ENCODE measurements at places on chromosomes 1 and 21.

DNA sequence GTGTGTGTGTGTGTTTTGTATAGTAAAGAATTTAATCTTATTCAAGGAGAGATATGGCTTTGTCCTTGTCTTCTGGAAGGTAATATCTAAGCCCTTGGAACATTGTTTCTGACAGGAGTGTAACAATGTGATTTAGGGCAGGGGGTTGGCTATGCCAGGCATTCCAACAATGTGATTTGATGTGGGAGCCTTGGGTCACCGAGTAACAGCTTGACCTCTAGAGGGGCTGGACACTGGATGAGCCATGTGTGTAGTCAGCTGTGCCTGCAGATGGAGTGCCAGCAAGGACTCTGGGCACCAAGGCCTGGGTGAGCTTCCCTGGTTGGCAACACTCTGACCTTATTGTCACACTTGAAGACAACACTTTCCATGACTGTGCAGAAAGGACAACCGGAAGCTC, 336.1 kb upstream of the ZP4 start:
- no peak for DNase-seq

DNA sequence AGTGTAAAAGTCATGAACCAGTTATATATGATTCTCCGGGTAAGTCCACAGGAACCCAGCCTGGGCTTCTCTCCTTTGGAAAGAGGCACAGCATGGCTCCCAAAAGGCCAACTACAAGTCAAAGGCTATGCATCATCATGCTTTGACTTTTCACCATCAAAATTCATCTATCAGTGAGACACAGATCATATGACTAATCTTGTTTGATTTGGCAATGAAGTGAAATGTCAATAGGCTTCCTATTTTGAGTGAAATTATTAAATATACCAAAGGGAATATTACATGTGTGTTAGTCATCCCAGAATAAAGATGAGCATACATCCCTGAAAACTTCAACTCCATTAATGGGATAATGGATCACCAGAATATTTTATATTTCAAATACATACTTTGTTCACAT, 83.5 kb upstream of the ADGRL2 start:
- DNase-seq = no peak

- no peak for DNase-seq
Measured at GRCh38 chr1:206699000-206699586, 14.4 kb downstream of the MAPKAPK2 start.

GRCh38 chr1:111597426-111597825, 22.2 kb upstream of the RAP1A start:
- no peak for DNase-seq

- DNase-seq = no peak
Measured at GRCh38 chr21:17711896-17712295, 99.2 kb upstream of the BTG3 start.

DNA sequence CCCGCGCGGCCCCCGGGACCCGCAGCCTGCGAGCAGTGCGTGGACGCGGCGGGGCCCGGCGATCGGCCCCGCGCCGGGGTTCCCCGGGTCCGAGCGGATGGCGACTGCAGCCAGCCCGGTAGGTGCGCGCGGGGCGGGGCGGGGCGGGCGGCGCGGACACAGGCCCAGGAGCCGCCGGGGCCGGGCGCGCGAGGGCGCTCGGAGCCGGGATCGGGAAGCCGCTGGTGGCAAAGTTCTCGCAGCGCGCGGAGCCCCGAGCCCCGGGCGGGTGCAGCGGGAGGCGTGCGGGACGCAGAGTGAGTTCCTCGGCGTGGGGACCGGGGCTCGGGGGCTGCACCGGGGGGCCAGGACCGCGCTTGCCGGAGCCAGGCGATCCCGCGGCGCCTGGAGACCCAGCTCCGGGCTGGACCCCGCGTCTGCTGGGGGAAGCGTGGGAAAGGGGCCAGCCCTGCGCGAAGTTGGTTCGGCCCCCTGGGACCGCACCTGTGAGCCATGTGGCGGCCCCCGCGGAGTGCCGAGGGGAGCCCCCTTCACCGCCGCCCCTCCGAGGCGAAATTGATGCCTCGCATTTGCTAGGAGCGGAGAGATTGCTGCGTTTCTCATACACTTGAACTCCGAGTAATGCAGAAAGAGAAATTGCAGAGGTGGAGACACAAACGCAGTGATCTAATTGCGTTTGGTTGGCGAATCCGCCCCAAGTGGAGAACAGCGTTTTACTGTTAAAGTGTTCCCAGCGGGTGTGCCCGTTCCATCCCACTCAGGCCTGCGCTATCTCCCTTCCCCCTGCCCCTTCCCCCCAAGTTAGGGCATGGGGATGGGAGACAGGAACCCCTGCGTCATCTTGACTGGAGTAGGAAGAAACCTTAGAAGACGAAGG, 228.9 kb upstream of the TMEM51 start:
- no peak for DNase-seq

DNA sequence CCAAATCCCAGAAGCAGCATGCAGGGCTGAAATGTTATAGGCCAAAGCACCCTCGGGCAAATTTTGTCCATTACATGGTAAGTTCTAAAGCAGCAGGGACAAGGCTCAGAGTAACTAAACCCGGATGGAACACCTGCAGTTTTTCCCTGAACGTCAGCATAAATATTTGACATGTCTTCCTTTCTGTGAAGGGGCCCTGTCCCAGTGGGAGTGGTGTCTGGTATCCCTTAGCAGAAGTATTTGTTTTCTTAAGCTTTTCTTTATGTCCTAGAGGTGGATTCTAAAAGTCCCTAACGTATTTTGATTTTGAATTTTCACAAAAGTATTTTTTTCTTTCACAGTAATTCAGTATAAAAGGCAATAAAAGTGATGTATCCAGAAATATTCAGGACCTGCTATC, 223.9 kb downstream of the ST6GALNAC3 start:
- no peak for DNase-seq

DNA sequence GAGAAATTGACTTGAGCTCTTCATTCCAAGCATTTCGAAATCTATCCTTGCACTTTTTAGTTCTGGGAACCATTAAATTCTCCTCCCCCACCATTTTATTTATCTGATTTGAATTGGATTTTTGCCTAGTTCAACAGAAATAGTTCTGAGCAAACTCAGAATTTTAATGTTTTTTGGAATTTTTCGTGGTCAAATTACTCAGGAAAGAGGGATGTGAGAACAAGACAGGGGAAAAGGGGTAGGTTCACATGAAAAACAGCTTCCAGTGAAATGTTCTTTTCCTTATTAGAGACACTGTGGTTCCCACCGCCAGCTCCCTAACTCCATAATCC, 5.7 kb upstream of the ZNF697 start:
- DNase-seq = no peak

DNA sequence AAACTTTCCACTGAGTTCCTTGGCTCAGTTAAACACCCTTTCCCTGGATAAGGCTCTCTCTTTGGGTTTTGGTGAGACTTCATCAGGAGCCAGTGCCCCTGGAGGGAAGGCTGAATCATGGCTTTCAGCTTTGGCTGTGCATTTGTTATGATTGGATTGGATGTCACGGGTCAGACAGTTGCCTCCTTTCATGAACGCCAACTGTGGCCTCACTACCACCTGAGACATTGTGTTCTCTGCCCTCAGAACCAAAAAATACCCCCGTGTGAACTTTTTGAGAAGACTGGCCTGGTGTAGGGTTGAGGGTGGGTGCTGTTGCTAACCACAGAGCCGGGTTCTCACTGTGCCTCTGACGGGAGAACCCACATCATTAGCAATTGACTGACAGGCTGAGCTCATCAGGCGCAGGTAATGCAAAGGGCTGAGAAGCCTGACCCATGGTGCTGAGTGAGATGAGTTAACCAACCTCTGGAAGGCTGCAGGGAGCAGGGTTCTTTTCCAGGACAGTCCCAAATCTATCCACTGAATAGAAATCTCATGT, 65.6 kb downstream of the HHAT start:
- DNase-seq = no peak

DNA sequence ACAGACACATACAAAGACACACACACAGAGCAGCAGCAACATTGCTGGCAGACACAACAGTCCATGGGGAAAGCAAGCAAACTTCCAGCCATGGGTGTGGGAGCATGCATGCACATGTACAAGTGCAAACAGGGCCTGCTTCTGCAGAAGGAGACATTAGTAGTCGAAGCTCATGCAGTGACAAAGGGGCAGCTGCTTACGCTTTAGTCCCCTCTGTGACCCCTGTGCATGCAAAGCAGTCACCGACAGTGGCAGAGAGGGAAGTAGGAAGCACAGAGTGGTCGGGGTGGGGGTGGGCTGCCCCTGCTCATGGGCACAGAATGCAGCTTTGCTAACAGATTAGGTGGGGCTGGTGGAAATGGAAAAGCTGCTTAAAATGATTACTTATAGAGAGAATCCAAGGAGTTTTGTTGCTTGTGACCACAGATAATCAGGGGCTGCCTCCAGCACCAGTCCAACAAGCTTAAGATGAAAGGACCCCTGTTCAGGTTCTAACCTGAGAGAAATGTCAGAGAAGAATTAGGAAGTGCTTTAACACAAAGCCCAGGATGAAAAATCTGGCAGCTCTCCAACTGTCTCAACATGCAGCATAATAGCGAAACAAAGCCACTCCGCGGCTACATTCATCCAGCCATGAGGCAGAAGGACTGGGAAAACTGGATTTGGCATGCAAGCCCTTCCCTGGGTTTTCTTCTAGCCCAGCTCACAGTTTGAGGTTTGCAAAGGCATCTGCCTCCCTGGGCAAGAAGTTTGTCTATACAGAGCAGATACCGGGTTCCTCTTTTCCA, 378.9 kb downstream of the KCNH1 start:
- DNase-seq = no peak

- DNase-seq = no peak
Measured at GRCh38 chr1:246078126-246078887, 428.8 kb downstream of the SMYD3 start.

DNA sequence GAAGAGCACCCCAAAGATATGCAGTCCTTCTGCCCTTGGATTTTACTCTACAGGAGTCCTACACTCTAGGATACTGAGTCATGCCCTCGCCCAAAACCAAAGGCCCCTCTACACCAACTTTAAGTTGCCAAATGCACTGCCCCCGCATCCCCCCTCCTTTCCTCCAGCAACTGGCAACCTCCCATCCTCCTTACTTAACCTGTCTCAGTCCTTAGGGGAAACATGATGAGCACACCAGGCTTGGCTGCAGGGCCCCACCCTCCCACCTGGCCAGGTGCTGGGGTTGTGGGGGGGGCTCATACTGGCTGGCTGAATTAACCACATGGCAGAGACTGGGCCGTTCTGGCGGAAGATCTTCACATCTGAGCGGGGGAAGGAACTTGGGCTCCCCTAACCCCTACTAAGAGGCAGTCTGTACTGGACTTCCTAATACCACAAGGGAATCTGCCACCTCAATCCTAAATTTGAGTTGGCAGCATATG, 1.2 kb downstream of the HDGF start:
- no peak for DNase-seq

DNA sequence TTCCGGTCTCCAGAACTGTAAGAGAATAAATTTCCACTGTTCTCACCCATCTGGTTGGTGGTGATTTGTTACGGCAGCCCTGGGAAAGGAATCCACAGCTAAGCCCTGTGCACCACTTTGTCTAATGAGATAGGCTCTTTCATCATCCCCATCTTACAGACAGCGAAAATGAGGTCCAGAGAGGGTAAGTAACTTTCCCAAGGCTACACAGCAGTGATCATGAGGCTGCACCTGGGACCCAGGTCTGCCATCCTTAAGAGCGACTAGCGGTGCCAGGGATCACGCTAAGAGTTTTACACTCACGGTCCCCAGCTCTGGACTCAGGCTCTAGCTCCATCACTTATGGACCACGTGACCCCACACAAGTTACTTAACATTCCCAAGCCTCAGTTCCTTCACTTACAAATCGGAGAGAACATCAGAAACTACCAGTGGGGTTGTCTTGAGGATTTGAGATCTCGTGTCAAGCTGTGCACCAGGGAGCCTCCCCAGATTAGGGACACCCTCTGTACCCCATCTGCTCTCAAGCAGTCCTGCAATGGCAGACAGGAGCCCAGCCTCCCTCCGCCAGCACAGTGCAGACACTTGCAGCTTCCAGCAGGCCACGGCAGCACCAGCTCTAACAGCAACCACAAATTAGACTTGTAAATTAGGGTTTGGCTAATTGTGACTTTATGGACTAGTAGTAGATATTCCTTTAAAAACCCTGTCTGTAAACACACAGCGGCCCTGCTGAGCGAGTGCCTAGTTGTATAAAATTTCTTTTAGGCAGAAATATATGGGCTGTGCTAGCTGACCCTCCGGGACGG, 87.3 kb downstream of the DISP3 start:
- no peak for DNase-seq

- DNase-seq = no peak
Measured at GRCh38 chr1:12587981-12588640, 29.9 kb downstream of the DHRS3 start.

- DNase-seq = peak; percentile 52
Measured at GRCh38 chr1:16122350-16122881, 33.5 kb downstream of the EPHA2 start.

GRCh38 chr1:233478611-233479010, 135.3 kb upstream of the KCNK1 start:
- DNase-seq = no peak

GRCh38 chr1:46535063-46535462, 16.4 kb downstream of the KNCN start:
- peak; percentile 7 for DNase-seq

DNA sequence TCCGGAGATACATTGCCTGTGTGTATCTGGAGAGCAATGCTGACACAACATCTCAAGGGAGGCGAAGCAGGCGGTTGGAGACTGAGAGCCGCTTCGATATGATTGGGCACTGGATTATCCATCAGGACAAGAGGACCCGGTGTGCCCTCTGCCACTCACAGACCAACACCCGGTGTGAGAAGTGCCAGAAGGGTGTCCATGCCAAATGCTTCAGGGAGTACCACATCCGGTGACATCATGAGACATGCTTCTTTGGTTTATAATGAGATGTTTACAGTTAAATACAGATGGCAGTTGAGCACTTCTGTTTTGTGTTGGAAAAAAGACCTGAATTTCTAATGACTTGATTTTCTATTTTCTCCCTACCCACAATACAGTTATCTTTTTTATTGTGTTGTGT, 12.1 kb downstream of the PGBD2 start:
- DNase-seq = no peak

DNA sequence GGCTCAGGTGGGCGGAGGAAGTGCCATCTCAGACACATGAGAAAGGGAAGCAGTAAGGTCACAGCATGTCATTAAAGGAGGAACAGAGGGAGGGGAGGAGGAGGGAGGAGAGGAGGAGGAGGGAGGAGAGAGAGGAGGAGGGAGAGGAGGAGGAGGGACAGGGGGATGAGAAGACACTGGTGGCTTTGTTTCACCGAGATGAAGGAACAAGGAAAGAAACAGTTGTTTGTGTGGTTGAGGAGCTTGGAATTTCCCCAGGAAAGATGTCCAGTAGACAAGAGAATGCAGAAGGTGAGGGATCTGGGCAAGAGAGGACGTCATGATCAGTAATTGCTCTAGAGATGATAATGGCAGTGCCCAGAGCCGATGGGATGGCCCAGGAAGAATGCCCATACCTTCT, 97.7 kb downstream of the AJAP1 start:
- no peak for DNase-seq

- no peak for DNase-seq
Measured at GRCh38 chr1:204503122-204503912, 8.7 kb upstream of the PIK3C2B start.

DNA sequence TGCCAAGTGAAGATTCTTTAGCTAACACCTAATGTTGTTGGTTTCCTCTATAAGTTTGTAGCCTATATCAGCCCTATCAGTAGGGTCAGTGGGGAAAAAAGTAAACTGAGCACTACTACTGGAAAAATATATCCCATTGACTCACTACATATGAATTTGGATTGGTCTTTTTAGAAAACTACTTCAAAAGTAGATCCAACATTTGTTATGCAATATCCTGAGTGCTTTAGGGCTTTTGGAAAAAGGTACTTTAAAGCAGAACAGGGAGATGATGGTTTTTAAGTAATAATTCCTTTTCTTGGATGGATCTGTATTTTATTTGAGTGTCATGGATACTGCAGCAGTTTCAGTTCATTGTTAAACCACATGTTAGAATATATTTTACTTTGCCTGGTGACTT, 7.1 kb downstream of the C1orf21 start:
- DNase-seq = no peak
